ENCODE measurements at places on chromosomes 3 and 15. TPM values are rescaled to one million over a fixed set of nuclear protein-coding genes. Genes with fewer than 3 reads are reported as not detected.

DNA sequence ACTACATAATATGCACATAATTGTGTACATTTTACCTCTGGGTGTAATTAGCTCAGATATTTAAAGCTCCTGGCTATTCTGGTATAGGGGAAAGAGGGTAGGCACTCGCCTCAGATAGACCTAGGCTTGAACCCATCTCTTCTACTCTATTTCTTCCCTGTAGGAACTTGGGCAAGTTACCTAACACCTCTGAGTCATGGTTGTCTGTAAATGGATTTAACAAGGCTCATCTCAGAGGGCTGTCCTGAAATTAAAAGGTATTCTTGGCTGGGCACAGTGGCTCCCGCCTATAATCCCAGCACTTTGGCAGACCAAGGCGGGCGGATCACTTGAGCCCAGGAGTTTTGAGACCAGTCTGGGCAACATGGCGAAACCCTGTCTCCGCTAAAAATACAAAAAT, 30.7 kb downstream of the NANOGP8 start:
- DNase-seq: no peak

GRCh38 chr3:67361323-67361722, 293.1 kb downstream of the SUCLG2 start:
- DNase-seq: no peak

DNA sequence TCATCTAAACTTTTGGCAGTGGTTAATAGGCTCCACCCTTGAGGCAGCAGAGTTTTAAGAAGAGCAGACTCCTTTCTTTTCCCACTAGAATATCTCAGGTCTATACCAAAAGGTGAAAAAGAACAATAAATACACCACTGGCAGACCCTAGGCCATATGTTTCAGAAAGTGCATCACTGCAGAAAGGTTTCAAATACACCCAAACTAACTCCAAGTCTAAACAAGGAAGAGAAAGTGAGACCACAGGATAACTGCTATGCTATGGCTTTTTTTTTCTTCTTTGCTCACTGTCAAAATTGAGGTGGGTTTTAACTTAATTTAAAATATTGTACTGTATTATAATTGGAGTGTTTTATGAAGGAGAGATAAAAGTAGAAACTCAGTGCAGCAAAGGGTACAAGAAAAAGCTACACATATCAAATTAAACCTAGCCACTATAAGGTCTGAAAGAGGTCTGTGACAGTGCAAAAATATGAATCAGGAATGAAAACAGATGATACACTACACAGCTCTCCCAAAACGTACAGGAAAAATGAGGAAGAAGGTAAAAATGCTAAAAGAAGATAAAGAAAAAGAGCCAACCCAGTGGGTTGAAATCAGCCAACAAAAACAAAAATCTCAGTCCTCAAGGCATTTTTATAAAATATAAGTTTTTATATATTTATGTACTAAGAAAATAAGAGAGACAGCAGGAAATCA, 8.4 kb downstream of the SNX4 start:
- DNase-seq: no peak

GRCh38 chr3:64056606-64057180, 33.4 kb upstream of the PSMD6 start:
- peak; percentile 58 for DNase-seq

DNA sequence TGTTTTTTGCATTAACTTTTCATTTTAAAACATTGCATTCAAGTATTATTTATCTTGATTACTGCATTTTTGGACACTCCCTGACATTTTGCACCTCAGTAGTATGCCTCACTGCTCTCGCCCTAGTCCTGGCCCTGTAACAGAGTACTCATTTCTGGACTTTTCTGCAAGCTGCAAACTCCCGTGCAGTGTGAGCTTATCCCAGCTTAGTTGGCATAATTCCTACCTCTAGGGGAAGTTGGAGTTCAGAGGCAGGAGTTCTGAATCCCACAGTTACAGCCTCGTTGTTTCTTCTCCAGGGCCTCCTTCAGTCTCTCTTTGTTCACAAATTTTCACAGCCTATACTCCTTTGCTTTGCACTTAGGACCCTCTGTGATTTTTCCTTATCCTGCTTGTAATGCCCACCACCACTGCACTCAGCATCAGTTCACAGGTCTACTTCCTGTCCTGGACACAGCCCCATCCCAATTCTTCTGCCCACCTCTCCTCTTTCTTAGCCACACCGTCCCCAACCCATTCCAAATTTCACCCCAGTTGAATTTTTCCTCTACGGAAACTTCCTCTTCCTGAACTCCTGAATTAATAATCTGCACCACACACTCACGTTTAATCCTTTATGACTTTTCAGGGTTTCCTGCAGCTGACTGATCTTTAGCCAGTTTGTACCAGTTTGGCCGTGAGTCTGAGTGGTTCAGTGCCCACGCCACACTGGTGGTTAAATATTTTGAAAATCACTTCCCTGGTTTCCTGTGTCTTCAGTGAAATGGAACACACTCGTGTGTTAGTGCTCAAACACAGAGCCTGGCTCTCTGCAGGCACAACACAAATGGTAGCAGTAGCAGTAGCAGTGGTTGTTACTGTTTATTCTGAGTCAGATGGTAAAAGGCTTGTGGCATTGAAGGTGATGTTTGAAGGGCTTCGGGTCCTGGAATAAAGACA, 6.3 kb upstream of the CTSH start:
- no peak for DNase-seq

DNA sequence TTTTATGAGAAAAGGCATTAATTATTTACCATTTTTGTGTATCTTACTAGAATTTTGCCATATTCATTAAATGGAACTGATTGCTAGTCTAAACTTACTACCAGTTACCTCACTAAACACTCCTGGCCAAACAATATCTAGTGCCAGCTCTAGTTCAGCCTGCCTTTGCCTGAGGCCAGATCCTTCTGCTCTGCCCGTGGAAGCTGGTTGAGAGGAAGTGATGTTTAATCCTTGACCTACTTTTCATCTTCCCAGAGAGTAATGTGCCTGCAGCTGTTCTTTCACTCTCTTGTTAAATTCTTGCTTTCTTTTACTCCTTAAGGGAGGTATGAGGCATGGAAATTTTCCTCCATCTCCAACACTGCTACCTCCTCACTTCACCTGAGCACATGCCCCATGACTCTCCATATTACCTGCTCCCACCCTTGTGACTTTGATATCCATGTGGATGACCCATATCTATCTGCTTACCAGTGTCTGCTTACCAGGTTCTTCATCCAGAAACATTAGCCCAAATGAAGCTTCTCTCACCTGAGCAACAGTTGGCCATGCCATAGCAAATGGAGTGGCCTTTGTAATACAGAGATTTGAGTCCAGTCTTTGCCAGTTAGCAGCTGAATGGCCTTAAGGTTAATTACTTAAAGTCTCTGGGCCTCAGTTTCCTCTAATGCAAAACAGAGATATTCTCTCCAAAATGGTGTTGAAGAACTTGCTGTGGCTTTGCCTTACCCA, 53.4 kb downstream of the UBE2E1 start:
- peak; percentile 55 for DNase-seq

DNA sequence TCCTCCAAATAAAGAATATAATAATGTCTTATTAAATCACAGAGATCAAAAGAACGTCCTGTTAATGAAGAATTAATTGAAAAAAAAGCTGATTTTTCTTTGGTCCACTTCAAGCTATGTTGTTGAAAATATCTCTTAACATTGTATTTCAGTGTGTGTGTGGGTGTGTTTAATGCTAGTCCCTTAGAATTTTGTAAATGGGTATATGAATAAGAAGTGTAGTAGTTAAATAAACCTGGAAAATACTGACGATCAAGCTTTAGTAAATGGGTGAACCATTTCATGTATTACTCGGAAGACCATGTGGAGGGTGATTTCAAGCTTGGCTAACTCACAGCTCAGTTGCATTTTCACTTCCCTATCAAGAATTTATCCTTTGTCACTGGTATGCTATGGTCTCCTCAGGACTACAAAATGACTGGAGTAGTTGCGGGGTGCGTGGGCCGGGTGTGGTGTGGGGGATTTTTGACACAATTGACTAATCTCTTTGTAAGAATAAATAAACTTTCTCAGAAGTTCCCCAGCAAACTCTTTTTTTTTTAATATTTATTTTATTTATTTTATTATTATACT, 586.4 kb downstream of the GRM7 start:
- no peak for DNase-seq

DNA sequence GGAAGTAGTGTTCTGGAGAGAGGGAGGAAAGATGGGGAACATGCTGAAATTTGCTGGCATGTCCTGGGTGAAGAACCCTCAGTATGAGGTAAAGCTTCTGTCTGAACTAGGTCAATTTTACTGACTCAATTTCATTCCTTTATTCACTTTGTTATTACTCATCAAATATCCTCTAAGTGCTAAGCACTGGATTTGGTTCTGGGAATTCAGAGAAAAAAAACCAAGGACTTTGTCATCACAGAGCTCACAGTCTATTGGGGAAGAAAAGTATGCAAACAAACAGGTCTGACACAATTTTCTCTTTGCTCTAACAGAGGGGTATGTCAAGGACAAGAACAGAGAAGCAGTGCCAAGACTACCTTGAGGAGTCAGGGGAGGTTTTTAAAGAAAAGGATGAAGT, 68.0 kb downstream of the TFG start:
- no peak for DNase-seq

DNA sequence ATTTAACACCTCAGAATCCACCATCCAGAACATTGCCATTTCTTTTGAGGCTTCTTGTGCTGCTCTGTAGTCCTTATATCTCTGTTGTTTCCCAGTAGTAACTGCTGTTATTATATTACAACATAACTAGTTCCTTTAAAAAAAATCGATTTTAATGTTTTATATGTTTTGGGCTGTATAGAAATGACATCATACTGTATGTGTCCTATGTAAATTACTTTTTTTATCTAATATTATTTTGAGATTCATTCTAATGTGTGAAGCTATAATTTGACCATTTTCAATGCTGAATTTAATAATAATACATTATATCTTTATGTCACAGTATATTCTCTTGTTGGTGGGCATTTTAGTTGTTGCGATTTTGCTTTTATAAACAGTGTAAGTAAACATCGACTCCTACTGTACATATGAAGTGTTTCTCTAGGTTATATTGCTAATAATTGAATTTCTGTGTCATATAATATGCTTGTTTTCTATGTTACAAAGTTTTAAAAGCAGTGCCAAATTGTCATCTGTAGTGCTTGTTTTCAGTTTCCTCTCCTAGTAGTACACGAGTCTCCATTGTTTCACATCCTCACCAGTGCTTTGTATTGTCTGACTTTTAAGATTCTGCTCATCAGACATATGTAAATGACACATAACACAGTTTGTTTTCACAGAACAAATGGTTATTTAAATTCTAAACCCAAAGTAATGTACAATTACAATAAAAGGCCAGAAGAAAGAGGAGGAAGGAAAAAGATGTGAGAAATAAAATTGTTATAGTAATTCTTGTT, 172.0 kb upstream of the LRRFIP2 start:
- DNase-seq: no peak

DNA sequence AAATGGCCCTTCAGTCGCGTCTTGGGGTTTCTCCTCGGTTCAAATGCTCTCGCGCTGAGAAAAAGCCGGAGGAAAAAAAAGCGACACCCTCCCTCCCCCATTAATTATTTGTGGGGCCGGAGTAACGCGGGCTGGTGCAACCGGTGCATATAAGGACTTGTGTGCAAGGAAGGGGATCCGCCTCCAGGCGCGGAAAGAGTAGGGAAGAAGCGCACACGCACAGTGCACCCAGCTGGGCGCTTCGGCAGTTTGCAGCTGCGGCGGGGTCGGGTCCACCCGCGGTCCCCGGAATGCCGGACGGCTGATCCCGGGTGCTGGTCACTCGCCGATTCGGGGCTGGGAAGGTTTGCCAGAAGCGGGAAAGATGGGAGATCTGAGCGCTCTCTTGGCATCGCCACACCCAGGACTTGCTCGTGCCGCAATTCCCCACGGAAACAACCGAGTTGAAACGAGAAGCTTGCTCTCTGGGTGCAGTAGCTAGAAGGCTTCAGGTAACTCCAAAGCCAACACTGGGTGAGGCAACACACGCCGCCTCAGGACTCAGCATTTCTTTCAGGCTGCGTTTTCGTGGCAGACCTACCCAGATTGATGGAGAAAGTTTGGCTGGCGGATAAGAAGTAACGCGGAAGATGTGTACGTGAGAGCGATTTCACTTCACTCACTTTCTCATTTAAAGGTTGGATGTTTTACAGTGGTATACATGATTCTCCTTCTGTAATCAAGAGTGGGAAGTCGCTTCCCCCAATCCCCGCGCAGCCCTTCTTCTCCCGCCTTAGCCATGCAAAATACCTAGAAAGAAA, 720 bp upstream of the TNIK start:
- peak; percentile 72 for DNase-seq

- peak; percentile 39 for DNase-seq
Measured at GRCh38 chr15:62824111-62825015, 218.2 kb upstream of the TPM1 start.

- no peak for DNase-seq
Measured at GRCh38 chr3:40267937-40268724, 41.4 kb upstream of the EIF1B start.

DNA sequence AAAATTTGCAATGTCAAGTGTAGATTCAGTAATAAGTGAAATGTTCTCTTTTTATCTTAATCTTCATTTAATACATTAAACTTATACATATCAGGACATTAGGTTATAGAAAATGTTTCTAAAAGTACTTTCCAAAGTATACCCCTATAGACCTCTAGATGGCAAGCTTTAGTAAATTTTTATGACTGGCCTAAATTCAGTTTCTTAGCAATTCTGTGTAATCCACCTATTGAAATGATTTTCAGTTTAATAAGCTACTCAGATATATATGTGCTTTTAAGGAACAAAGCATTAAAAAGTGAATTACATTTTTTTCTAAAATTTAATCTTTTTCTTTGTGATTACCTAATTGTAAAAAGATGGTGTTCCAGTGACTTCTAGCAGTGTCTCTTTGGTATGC, 342.2 kb downstream of the GBE1 start:
- no peak for DNase-seq

DNA sequence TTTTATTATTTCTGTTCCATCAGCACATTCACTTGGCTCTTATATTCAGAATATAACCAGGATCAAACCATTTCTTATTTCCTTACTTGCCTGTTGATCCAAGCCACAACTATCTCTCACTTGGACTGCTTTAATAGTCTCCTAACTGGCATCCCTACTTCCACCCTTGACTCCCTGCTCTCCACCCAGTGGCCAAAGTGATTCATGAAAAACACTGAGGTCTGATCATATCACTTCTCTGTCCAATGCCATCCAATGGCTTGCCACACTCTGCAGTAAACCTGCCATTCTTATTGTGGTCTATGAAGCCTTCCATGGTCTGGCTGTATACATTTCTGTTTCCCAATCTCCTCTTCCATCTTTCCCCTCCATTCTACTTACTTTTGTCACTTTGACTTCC, 576.1 kb downstream of the PDCD6IP start:
- no peak for DNase-seq

- no peak for DNase-seq
Measured at GRCh38 chr3:160828880-160829279, 72.8 kb downstream of the PPM1L start.

DNA sequence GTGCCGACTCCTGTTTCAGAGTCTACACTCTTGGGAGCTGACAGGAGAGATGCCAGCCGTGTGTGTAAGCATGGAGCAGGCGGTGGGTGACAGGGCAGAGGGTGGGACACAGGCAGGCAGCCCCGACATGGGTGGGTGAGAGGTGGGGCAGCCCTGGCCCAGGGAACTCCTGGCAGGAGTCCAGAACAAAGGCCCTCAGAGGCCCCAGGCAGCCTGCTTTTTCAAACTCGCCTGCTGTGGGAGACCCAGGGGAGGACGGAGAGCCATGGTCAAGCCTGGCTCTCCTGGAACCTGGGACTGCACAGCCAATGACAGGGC, 29.3 kb upstream of the SLC41A3 start:
- no peak for DNase-seq

Gene SKOR1
- total RNA-seq: not detected

Gene MLF1
- total RNA-seq: 34.9 TPM

Gene C3orf33
- 2.6 TPM for total RNA-seq

Gene FAM81A
- total RNA-seq: 1.6 TPM

Gene SH2D7
- not detected for total RNA-seq

Gene MME
- 1.5 TPM for total RNA-seq

Gene PCBP4
- total RNA-seq: 23.9 TPM

Gene UCN2
- 3.0 TPM for total RNA-seq

Gene BMF
- 3.7 TPM for total RNA-seq
